ENCODE measurements at places on chromosomes 7 and 10. TPM values are rescaled to one million over a fixed set of nuclear protein-coding genes. Genes with fewer than 3 reads are reported as not detected.

DNA sequence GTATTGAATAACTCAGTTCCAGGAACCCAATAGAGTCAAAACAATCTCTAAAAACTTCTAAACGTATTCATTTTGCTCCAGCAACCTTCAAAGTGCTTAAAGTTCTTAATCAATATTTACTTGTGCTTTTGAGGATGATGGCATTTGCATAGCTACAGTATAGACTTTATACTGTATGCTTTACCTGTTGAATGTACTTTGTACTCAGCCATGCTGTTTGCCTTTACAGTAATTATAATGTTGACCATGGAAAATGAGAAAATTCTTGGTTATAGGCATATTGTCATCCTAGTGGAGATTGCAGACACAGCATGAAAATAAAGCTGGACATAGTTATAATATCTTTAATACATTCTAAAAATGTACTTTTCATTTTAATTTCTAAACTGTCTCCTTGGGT is 762.7 kb upstream of the PHF14 start:
- no peak for DNase-seq

DNA sequence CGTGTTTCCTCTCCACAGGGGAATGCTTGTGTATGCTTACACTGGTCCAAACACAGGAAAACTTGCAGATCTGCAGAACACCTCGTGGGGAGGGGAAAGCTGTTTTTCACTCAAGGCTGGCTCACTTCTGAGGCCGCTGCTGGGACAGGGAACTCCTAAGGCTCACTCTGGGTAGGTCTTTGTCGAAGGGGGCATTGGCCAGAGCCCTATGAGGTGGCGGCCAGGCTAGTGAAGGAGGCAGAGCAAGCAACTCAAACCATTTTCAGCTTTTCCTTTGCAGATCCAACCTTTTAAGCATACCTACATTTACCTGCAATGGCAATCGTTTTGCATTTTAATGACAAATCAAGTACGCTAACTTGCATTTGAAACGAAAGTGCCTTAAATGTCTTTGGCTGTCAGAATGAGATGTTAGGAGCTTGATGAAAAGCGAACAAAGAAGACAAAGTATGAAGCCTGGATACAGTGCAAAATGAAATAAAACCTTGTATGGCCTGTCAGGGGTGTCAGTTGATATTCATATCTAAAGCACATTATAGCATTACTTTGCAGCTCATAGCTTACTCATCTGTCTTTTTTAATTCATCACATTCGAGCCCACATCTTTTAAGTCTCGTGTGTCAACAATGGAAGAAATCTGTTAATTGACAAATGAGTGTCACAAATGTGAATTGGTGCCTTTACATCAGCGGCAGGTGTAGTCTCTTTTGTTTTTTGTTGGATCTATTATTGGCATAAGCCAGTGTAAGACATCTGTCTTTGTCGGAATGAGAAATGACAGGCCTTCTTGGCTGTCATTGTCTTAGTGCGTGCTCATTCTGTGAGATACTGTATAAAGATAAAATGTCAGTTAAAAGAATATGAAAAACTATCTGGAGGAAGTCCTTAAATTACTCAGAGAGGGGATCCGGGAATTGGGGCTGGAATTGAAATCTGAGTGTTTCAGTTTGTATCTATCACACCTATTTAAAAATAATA is 30.5 kb downstream of the LRMDA start:
- no peak for DNase-seq

Gene LBX1
- not detected for polyA plus RNA-seq

GRCh38 chr7:127776776-127777386 is 124.9 kb downstream of the SND1 start:
- DNase-seq = no peak

Gene CPA1
- polyA plus RNA-seq = 0.36 TPM

Gene SP4
- 3.1 TPM for polyA plus RNA-seq

GRCh38 chr10:18340496-18341051 is 200.3 kb downstream of the CACNB2 start:
- no peak for DNase-seq

Gene HOXA7
- polyA plus RNA-seq = 0.11 TPM

GRCh38 chr7:50412973-50413372 is 37.2 kb downstream of the FIGNL1 start:
- DNase-seq = no peak

- no peak for DNase-seq
Measured at GRCh38 chr7:121305109-121305508, 23.7 kb upstream of the WNT16 start.

DNA sequence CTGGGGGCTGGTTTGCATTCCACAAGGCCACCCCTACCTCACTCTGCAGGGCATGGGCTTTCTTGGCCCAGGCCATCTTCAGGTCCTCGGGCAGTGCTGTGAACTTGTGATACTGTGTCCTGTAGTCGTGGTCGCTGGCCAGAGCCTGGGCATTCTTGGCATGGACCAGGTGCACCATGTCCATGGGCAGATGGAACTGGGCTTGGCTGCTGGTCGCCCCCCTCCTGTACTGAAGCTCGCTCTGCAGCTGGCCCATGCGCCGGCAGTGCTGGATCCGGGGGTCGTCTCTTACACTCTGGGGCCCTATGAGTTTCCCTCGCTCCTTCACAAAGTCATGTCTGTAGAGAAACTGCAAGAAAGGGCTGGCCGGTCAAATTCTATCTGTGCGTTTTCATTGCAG is 51.7 kb downstream of the HABP2 start:
- no peak for DNase-seq

DNA sequence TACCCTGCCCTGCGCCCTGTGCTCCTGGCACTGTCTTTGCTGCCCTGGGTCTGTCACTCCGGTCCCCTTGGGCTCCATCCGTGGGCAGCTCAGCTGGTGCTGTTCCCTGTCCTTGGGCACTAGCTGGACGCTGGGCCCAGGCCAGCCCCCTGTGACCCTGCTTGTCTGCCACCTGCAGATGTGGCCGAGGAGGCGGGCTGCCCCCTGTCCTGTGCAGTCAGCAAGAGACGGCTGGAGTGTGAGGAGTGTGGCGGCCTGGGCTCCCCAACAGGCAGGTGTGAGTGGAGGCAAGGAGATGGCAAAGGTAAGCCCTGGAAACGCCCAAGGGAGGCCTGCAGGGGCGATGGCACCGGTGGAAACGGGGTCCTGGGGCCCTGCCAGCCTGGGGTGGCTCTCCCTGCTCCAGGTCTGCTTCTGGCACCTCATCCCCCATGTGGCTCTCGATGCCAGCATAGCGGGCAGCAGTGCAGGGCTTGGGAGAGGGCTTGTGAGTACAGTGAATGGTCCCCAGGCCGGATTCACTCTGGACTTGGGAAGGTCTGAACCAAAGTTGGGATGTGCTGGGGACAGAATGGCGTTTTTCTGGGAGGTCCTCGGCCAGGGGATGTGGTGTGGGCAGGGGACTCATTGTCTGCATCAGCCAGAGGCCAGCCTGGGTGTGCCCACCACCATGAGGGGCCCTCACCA is 26.2 kb upstream of the CSGALNACT2 start:
- DNase-seq = no peak

- DNase-seq = no peak
Measured at GRCh38 chr7:64633401-64633800, 32.5 kb upstream of the ZNF107 start.

DNA sequence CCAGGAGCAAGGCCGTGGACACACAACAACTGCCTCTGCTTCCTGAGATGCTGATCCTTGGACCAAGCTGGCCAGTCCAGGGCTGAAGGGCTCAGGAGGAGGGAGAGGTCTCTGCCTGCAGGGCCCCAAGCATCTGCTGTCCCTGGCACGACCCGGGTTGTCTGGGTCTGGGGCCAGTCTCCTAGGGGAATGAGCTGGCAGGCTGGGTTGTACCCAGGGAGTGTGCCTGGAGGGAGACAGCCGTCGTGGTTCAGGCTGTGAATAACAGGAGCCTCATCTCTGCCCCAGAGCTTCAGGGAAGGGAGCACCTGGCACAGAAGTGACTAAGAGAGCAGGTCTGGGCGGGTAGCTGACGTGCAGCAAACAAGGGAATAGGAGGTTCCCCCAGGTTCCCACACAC is 17.9 kb upstream of the SERPINE1 start:
- no peak for DNase-seq

All from right cardiac atrium (tissue), 5 donors.